ENCODE measurements at places on chromosomes 11 and 22.

DNA sequence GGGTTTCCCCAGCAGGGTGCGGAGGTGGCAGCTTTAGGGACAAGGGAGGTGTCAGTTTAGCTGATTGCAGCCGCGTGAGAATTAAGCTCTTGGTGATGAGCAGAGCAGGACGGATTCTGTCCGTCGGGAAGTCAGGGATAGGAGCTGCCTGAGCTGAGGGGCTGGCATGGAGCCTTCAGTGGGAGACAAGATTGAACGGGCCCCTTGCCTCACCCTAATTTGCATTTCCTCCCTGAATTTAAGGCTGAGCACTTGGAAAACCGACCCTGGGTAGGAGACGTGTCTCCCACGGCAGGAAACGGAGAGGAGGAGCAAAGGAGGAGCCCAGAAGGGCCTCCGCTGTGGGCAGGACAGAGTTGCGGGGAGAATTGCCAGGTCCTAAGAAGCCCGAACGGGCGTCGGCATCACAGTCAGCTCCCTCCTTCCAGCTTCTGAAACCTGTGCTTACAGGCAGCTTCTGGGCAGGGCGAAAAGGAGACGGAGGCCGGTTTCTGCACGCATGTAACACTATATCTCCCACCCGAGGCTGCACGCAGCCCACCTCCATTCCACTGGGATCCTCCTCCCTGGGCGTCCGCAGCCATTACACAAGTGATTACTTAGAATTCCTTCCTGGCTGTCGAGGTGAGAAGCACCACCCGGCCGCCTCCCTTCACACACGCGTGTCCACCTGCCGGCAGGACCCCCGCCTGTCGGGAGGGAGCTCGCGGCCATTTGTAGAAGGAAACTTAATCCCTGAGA lies 345.8 kb downstream of the BRD1 start:
- no peak for DNase-seq

DNA sequence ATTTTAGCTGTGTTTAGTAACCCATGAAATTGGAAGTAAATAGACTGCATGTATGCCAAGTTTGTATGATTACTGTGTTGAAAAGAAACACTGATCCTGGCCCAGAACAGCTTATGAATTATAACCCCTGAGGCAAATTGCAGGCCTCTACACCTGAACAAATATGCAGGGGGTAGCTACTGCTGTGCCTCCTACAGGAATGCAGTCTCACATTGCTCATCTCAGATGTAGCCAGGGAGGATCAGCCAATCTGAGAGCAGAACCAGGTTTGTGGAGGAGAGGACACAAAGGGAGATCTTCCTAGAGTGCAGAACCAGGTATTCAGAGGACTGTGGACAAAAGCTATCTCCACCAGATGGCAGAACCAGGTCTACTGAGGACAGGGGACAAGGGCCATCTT lies 442.2 kb upstream of the DDI1 start:
- DNase-seq, result no peak

DNA sequence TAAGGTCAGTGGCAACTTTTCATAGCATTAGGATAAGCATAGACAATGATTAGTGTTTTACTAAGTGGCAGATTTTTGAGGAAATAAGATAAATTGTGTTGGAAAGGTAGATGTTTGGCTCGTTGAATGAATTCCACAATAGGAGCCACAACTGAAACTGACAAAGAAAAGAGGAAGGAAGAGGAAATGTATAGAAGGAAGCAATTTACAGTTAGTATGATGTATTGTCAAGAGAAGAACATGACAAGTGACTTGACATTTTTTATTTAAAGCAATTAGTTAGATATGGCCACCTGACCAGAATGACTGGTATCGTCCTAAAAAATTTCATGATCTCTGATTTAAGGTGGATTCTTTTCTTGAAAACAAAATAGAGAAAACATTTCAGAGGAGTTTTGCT lies 3.1 kb upstream of the RAG2 start:
- DNase-seq, result no peak

- no peak for DNase-seq
Measured at GRCh38 chr11:45393826-45394225, 107.7 kb upstream of the SYT13 start.

DNA sequence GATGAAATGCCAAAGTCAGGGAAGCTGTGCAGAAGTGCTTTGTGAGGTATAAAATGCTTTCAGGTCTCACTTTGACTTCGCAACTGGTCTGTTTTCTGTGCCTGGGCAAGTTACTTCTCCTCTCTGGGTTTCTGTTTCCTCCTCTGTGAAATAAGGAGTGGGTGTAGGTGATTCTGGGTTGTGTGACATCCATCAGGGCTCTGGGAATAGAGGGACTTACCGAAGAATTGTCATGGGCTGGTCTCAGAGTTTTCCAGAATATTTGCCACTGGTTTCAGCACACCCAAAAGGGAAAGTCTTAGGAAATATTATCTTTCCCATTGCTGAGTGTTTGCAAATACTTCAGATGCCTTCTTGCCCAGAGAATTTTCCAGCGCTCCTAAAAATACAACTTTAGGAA lies 118.4 kb downstream of the KIAA1671 start:
- no peak for DNase-seq
